Upper lobe of right lung (tissue), 1 donor: ENCODE measurements at places on chromosomes 12 and 14.

DNA sequence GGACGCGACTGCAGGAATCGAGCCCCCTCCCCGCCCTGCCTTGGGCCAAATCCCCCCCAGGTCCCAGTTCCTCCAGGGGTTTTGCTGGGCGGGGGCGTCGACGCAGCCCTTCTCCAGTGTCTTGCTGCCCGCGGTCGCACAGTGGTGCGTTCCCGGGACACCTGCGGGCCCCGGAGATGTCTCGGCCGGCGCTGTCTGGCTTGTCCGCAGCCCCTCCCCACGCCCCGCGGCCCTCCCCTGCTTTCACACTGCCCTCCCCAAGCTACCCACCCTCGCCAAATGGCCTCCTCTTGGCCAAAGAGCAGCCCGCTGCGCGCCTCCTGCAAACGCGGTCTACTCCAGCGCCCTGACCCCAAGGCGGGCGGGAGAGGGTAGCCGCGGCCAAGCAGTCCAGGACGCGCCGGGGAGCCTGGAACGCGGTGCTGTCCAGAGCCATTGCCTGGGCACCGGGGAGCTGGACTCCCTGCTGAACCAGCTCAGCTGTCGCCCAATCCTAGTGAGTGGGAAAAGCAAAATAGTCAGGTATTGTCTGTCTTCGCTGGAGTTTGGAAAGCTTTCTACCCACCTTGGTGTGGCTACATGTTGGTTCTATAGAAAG lies 122.0 kb downstream of the AACS start:
- DNase-seq = no peak

DNA sequence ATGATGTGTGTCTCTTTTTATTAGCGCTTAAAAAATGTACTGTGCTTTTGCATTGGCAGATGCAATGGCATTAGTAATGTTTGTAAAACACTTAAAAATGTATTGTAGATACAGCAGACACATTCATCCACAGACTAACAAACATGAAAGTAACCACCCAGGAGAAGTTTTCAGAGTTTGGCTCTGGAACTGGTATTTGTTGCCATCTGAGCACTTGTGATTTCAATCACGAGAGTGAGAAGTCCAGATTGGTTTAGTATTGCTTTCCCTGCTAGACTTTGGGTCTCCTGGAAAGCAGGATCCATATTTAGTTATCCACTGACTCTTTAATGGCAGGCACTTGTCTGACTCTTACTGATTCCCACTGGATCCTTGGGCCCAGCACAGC lies 13.2 kb downstream of the RASSF8 start:
- DNase-seq = no peak

DNA sequence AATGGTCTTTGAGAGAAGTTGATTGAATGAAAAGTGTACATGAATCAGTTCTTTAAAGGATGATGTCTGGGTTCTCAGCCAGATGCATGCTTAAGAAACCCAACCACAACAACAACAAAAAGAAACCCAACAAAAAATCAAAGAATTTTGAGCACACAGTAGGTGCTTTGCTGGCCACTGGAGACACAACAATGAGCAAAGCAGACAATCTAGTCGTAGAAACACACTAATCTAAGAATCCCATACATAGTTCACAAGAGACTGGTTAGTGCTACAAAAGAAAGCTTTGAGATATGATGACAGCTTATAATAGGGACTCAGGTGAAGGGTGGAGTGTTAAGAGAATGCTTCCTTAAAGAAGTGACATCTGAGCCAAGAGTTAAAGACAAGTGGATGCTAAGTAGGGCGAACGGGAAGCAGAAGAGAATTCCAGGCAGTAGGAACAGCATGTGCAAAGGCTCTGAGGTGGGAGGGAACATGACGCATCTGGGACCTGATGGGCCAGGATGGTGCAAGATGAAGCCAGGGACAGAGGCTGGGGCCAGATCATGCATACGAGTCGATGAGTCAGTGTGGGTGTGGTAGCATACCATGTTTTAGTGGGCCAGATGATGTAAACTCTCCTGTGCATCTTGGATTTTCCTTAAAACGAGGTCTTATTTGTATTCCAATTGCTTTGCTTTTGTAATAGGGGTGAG lies 4.6 kb upstream of the HIP1R start:
- DNase-seq = no peak

GRCh38 chr12:121773011-121773777 lies 20.3 kb downstream of the RHOF start:
- peak; percentile 89 for DNase-seq

GRCh38 chr14:23356662-23357061 lies 4.0 kb upstream of the SLC22A17 start:
- DNase-seq = no peak

DNA sequence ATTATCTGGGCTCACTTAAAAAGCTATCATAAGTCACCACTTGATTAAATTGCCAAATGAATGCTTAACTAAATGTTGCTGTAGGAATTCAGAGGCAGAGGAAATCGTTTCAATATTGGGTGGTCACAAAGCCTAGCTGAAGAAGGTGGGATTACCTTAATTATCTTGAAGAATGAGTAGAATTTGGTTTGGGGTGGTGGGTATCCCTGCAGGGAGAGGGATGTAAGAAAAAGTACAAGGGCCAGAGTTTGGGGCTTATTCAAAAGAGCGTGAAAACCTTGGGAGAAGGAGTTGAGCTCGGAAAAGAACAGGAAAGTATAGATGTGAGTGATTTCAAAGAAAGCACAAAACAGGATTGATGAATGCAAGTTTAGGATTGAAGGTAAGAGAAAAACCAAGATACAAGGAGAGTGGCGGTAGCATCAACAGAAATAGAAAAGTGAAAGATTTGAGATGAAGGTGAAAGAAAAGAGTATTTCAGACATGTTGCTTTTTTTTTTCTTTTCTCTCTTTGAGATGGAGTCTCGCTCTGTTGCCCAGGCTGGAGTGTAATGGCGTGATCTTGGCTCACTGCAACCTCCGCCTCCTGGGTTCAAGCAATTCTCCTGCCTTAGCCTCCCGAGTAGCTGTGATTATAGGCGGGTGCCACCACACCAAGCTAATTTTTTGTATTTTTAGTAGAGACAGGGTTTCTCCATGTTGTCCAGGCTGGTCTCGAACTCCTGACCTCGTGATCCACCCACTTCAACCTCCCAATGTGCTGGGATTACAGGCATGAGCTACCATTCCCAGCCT lies 1.7 kb downstream of the BRMS1L start:
- no peak for DNase-seq

DNA sequence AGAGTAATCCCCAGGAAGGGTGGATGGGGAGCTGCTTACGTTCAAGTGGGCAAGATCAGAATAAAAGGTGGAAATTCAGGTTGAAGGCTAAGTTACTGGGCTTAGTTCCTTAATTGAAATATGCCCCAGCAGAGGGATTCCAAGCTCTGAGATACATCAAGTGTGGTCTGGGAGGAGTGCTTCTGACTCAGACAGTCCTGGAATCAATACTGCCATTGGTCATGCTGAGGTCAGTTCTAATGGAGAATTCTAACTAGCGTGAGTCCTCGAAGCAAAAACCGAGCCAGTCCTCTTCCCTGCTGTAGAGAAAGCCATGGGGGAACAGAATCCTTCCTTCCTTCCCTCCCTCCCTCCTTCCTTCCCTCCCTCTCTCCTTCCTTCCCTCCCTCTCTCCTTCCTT lies 39.9 kb downstream of the NOS1 start:
- DNase-seq = no peak

DNA sequence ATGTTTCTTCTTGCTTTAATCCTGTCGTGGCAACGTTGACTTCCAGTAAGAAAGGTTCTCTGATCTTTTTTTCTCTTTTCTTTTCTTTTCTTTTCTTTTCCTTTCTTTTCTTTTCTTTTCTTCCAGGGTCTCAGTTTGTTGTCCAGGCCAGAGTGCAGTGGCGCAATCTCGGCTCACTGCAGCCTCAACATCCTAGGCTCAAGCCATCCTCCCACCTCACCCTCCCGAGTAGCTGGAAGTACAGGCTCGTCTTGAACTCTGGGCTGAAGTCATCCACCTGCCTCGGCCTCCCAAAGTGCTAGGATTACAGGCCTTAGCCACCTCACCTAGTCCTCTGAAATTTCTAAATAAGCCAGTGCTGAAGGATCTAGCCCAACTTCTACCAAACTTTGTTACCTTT lies 1.3 kb upstream of the MAP3K9 start:
- DNase-seq = no peak

GRCh38 chr12:10310926-10311720 lies 3.5 kb downstream of the KLRD1 start:
- no peak for DNase-seq

GRCh38 chr12:121107681-121108080 lies 25.0 kb upstream of the P2RX7 start:
- no peak for DNase-seq
